NCI-H187 treated with DMSO at 0.1 percent for 48 hours (cell line): ENCODE measurements at places on chromosomes 13 and 19.

GRCh38 chr19:52369559-52370340 lies at the start of gene ZNF880:
Gene ZNF880, plus strand, starts transcription at chr19:52369923. Its CDS starts 43 bp downstream, at chr19:52369966.
- DNase-seq, result peak; percentile 45

DNA sequence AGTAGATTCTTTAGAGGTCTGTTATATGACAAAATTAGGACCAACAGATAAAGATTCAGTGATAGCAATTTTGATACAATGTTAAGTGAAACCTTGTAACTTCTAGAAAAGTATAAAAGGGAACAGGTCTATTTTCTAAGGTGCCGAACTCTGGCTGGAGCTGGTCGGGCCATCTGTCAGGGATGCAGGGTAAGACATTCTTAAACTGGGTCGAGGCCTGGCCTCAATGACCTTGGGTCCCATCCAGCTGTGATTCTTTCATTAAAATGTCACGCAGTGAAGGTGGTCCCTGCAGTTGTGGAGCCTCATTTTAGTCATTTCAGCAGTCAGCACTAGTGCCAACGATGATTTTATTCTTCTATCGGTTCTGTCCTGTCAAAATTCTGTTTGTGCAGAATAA lies 271.9 kb upstream of the SPRY2 start:
- no peak for DNase-seq

GRCh38 chr13:40974460-40975407 lies 44.4 kb downstream of the ELF1 start:
- DNase-seq, result no peak

DNA sequence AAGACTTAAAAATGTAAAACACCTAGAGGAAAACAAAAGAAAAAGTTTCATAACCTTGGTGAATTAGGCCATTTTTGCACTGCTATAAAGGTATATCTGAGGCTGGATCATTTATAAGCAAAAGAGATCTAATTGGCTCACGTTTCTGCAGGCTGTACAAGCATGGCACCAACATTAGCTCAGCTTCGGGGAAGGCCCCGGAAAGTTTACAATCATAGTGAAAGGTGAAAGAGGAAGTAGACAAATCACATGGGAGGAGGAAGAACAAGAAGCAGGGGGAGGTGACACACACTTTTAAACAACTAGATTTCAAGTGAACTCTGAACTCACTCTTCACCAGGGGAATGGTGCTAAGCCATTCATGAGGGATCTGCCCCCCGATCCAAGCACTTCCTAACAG lies 1358.5 kb upstream of the PCDH9 start:
- DNase-seq, result no peak

DNA sequence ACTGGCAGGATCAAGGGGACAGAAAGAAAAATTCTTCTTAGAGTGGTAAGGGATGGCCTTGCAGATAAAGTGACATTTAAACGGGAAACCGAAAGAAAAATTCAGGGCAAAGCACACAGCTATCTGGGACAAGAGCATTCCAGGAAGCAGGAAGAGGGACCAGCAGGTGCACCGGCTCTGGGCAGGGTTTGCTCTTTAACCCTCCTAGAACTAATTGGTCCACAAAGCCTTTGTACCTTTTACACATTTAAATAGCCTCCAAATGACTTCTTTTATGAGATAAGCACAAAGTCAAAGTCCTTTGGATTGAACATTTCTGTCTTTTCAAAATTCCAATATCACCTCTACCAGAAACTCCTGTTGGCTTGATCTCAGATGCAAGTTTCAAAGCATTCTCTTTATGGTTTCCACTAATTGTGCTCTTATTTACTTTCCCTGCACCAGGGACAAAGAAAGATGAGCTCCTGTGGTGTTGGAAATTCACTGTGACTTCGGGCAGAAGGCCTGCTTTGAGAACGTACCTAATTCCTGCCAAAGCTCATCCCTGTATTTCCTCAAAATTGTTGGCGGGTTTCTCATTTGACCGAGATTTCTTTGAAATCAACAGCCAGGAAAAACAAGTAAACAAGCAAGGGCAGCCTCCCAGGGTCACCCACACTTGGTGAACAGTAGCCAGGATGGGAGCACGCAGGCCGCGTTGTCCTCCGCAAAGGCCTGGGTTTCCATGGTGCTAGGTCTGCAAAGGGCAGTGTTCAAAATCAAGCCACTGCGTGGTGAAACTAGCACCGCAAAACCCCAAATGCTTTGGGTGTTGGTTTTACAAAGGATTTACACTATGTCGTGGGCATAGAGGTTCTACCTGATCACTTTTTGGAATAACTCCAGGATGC lies 98.6 kb downstream of the IRS2 start:
- DNase-seq, result no peak

- DNase-seq, result no peak
Observed at GRCh38 chr19:41407271-41407670, 9.7 kb downstream of the BCKDHA start.
